CD4-positive, alpha-beta T cell treated with Interleukin-10 for 1 hour (primary cell): ENCODE measurements at places on chromosomes 12 and 14.

- no peak for DNase-seq
These were observed 494.1 kb upstream of the NOVA1 start for GRCh38 chr14:27091973-27092372.

DNA sequence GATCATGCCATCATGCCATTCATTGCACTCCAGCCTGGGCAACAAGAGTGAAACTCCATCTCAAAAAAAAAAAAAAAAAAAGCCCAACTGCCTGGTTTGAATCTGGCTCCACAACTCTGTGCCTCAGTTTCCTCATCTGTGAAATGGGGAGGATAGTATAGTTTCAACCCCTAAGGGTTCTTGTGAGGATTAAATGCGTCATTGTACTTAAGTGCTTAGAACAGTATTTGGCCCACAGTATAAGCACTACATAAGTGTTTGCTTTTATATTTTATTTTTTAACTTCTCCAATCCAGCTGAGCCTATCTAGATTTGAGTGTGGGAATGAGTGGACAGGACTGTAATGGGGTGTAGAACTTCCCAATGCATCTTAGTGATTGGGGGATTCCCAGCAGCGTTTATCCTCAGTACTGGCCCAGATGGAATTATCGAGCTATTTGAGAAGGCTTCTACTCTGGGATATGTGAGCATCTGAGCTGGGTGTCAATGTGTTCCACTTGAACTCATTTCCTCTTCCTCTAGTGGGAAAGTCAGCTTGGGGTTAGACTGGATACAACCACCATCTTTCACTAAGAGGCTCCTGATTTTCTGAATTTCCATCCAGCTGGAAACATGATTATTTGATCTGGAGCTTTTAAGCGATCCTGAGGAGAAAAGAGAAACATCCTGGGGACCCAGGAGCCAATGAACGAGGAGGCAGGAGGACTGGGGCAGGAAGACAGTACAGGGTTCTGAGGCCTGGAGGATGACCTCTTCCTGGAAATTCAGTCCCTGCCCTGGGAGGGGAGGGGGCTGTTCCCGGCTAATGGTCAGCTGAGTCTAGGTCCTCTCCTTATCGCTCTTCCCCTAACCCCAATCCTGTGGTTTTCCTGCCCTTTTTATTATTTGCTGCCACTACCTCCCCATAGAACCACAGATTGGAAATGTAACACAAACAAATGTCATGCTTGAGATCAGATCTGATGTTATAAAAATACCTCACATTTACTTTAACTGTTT is 9.3 kb upstream of the ESPL1 start:
- no peak for DNase-seq

GRCh38 chr14:104747876-104748275 is 5.1 kb upstream of the SIVA1 start:
- no peak for DNase-seq

DNA sequence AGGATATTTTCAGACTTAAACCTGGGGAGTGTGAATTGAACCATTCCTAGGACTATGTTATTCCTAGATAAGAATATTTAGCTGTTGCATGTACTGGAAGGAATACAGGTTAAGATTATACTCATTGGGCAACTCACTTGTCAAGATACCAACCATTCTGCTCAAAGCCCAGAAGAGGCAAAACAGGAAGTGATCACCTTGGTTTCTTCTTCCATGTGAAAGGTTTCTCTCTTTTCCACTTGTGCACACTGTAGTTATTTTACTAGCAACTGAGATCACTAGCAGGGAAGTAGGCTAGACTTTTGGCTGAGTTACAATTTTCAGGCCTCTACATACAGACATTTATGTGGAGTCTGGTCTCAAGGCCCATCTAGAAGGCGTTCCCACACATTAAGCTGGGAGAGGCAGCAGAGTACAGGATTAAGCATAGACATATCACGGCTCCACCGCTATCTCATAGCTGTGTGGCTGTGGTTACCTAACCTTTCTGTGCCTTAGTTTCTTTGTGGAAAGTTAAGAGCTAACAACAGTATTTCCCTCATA is 83.9 kb upstream of the FERMT2 start:
- DNase-seq: no peak

GRCh38 chr14:74140374-74140850 is 55.7 kb downstream of the LIN52 start:
- DNase-seq: no peak

GRCh38 chr14:104894331-104895206 is 29.5 kb downstream of the CEP170B start:
- no peak for DNase-seq

DNA sequence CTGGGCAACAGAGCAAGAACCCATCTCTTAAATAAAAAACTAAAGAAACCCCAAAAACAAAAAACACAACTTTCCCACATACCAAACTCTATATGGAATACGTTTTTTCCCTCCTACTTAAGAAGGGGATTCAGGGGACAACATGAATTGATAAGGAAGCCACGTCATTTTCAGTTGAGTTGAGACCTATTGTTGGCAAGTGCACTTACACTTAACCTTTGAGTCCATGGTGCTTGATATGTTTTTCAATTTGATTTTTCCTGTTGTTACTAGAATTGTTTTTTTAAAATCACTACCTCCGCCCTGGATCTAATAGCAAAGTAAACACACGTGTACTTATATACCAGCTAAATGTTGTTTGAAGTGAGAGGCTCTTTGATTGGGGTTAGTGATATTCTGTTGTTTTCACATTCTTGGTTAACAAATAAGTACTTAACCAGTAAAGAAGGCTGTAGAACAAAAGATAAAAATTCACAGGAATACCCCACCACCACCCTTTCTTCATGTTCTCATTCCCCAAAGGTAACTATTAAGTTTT is 2.0 kb downstream of the FAM177A1 start:
- DNase-seq: no peak

GRCh38 chr12:121803861-121804416 is at the start of gene SETD1B:
Gene SETD1B (plus strand): TSS chr12:121804009. CDS start chr12:121804738, 729 bp downstream.
- peak; percentile 65 for DNase-seq

DNA sequence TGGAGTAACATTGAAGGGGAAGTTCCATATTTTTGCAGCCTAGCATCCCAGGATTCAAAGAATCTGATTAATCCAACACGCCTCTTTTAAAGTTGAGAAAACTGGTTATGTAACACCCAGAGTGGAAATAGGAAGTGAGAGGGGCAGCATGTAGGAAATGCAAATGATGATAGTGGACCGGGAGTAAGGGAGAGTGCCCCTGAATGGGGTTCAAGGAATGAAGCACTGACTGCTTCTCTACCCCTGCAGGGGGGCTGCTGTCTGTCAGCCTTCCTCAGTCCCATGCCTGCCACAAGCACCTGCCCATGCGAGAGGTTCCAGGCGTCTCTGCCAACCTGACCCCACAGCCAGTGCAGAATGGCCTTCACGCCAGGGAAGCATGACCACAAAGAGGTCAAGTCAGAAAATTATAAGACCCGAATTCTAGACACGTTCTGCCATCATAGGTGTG is 126.5 kb upstream of the CCND2 start:
- no peak for DNase-seq

DNA sequence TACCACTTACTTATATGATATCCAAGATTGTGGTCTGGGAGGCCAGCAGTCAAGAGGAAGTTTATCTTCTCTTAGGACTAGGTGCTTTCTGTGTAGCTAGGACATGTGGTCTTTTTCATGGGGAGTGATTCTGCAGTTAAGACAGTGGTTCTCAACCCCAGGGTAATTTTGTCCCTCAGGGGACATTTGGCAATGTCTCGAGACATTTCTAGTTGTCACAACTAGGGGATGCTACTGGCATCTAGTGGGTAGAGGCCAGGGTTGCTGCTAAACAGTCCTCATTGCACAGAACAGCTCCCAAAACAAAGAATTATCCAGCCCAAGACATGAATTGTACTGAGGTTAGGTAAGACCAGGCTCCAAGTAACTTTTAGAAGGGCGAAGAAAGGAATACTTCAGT is 20.0 kb downstream of the AMDHD1 start:
- no peak for DNase-seq

- DNase-seq: no peak
These were observed 30.5 kb upstream of the METAP2 start for GRCh38 chr12:95443459-95443858.

- no peak for DNase-seq
These were observed 2.2 kb upstream of the LRRC23 start for GRCh38 chr12:6902448-6902847.
